ENCODE measurements at places on chromosomes 3 and 15.

DNA sequence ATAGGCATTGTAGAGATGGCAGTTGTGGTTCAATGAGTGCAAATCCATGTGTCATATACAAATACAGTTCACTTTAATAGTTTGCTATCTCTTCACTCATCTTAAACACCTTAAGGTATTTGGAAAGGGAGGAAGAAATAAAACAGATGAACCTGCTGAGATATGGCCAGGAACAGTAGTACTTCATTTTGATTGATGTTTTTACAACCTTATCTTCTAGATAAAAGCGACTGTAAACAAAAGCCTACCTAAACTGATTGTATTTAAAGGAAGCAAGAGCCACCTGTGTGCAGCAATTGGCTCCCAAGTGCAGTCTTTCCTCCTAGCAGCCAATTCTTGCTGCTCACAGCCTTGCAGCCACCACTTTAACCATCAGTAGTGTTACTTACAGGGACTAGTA is 217.7 kb downstream of the CDIN1 start:
- no peak for DNase-seq

- no peak for DNase-seq
Observed at GRCh38 chr3:80374423-80374822, 606.6 kb upstream of the ROBO1 start.

DNA sequence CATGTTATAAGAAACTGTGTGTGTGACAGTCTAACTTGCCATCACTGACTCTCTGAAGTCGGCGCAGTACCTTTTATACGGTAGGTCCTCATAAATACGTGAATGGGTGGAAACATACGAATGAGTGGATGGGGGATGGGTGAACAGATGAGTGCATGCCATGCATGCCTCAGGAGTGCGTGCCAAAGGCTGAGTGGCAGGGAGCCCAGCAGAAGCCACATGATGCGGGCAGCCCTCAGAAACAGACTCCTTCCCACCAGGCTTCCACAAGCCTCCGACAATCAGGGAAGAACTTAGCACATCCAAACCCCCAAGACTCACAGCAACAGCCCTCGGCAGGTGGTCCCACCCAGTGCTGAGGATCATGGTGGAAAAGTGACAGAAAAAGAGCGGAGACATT is 16.7 kb downstream of the HCN4 start:
- DNase-seq = no peak

DNA sequence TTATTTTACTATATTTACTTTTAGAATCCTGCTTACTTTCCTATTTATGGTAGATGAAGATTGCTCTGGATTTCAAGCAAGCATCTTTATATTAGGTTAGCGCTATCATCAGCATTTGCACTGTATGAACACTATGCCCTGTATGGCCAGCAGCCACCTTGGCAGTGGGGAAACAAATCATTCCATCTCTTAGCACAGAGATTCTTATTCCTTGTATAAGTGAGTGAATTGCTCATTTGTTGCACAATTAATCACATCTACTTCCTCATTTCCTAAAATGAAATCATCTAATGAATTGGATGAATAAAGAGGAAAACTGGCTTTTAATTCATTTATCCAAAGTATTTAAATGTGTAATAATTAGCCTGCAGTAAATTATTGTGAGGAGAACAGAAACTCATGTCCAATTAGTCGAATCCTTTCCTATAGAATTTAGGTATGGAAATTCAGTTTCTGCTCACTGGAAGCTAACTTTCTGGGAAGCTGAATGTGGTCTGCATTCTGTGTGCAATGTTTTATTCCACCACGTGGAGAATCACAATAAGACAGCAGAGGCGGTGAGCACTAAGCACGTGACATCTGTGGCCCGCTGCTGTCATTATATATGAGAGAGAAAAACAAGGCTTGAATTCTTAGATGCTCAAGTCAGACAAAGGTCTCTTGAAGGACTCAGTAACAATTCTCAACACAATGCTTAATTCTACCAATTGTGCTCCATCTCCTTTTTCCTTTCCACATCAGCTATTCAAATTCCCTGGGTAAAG is 93.4 kb downstream of the PEX5L start:
- DNase-seq = no peak

DNA sequence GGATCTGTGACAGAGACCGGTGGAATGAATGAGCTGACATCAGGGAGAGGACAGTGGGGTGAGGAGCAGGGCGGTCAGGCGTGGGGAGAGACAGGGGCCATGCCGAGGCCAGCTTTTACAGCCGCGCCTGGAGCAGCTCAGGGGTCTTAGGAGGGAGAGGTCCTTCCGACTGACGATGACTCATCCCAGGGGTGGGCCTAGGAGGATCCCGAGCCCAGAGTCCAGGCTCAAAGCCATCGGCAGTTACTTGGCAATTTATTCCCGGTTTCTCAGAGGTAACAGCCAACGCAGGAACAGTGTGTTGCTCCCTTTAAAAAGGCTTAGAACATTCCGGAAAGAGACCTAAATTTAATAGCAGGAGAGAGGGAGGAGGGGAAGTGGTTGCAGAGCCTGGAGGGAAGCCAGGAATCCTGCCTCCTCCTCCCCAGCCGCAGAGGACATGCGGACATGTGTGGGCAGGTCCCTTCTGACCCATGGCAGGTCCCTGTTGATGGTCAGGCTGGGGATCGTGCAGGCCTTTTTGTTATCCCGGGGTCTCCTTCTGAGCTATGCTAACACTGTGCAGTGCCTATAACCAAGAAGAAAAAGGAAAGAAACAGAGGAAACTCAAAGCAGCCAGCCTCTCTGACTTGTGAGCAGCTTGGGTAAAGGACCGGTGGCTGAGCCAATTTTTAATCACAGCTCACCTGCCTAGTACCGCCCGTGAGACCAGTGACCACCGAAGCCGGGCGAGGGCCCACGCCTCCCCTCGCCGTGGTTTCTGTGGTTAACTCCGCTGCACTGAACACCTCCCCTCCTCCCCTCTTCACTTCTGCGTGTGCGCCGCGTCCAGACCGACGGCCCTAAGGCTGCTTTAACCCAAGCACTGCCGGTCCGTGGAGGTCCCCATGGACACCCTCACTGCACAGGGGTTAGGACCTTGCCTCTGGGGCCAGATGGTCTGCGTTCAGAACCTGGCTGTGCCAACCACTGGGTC is 392.4 kb upstream of the PROK2 start:
- DNase-seq = peak; percentile 9

DNA sequence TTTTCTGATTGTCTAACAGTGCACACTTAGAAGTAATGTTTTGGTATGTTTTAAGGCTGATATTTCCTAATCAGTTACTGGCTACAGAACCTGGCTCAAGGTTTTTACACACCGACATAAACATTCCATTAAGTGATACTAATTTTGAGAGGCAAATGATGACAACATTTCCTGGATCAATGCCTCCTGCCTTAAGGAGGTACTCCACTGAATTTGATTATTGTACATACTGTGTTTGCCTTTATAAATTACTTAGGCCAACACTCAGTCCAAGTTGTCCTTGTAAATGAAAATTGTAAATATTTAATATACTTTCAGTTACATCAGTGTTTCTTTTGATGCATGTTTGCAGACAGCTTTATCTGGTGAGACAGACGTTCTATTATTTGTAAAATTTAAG is 24.2 kb upstream of the LXN start:
- peak; percentile 0 for DNase-seq

DNA sequence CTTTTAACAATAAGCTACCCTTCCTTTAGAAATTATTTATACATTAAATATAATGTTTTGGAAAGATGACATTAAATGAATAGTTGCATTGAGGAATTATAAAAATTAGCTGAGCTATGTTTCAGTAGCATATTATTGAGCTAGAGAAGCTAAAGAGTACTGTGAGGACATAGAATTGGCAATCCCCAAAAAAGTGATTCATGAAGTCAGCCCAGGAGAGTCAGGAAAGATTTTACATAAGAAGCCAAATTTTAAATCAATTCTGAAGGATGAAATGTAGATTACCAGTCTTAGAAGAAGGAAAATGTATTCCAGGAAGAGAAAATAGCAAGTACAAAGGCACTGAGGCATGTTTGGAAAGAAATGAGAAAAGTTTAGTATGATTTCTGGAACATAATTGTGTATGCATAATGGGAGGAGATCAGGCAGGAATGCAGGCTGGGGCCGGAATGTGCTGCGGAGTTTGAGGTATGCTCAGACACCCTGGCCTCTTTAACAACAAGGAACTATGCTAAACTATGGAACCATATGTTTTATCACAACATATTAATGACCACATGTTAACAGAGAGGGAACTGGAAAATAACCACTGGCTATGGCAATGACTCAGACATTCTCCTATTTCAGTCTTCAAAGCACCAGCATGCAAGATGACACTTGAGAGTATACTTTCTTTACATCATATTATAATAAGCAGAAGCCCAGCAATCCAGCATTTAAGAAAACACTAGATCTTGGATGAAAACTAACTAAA is 103.3 kb upstream of the COL8A1 start:
- no peak for DNase-seq

DNA sequence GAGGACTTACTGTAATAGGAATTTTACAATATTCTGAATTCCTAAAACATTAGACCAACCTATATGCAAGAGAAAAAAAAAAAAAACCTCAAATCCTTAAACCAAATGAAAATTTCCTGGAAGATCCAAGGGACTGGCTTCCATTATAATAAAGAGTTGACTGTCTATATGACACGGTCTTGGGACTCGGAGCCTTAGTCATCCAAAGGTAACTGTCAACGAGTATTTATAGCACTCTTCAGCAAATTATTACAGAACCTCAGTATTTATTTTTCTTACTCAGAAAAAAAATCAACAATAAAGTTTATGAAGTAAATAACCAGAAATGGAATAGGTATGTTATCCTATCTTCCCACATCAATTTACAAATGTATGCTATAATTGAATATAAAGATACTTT is 66.0 kb downstream of the TTBK2 start:
- no peak for DNase-seq

DNA sequence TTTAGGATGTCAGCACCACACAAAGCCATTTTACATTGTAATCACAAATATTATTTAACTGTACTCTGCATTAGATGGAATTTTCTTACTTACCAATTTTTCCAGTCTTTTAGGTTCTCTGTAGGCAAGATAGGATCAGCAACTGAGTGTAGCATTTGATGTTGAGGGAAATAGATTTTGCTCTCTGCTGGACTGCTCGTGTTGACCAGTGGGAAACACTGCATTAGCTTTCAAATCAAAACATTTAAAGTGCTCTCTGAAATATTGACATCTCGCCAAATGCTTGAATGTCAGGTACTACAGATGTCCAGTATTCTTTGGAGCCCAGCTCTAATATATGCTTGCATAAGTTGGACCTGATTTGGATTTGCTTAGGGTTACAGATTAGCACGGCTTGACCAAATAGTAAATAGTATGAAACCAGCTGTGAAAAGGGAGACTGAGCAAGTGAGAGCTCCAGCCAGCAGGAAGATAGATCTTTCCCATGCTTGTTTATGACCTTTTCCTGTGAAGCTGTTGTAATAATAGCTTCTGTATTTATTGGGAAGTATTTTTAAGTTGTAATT is 29.5 kb downstream of the P2RY14 start:
- no peak for DNase-seq

DNA sequence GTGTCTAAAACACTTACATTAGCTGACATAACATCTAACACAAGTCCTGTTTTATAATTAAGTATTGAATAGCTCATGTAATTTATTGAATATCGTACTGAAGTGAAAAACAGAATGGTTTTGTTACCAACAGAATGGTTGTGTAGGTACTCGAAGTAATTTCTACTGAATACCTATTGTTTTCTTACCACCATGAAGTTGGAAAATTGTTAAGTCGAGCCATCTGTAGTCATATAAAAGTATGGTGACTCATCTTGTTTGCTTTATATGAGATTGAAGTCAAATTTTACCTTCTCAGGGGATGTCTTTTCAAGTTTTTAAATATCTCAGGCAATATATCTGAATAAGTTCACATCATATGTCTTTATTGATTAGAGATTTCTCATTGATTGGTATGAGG is 37.6 kb downstream of the PIAS1 start:
- no peak for DNase-seq

DNA sequence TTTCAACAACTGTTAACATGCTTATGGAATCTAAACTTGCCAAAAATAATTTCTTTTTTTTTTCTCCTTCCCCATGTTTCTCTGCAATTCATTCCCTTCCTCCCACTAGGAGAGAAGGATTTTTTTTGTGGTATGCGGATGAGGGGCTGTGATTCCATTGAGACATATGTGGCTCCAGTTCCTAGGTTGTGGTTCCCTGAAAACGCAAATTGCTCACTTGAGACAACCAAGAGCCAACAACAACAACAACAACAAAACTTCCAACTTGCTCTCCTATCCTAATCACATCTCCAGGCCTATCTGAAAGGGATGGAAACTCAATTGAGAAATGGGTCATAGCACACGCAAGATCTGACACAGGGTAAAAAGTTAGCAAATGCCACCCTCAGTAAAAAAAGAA is 406.5 kb upstream of the TGFBR2 start:
- no peak for DNase-seq

DNA sequence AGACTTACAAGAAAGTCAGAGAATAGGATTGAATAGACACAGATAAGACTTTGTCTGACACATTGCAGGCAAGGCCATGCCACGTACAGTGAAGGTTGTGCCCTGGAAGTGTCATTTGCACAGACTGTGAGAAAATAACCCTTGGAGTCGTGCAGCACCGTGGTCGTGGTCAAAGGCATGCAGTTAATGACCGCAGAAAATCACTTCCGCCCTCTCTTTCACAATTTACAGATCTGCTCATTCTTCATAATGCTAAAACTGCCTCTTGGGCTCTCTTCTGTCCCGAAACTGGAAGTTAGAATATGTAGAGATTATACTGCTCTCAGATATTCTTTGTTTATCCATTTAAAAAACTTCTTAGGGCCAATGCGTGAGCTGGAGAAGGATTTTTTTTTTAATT is 73.2 kb upstream of the CTXND1 start:
- no peak for DNase-seq

GRCh38 chr3:193190146-193190786 is 50.8 kb upstream of the PLAAT1 start:
- DNase-seq = no peak

GRCh38 chr3:131439084-131439483 is 57.5 kb downstream of the NUDT16 start:
- DNase-seq = no peak

DNA sequence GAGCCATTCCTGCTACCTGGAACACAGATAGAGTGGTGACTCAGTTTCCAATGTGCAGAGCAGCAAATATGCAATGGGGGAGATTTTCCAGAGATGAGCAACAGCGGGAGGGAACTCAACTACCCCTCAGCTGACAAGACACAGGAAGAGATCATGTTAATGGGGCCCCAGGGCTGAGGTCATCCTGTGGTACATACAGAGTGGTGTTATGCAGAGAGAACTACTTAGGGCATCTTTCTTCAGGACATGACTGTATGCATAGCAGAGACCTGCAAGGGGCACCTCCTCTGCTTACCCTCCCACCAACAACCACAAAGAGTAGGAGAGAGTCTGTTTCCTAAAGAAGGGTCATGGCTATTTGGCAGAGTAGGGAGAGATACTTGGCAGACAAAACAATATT is 6.8 kb upstream of the TBC1D5 start:
- no peak for DNase-seq
